Right cardiac atrium (tissue), 5 donors: ENCODE measurements at places on chromosomes 2 and 18. TPM values are rescaled to one million over a fixed set of nuclear protein-coding genes. Genes with fewer than 3 reads are reported as not detected.

The CFC1 gene
- 0.25 TPM for polyA plus RNA-seq

The DNAH6 gene
- polyA plus RNA-seq: 0.07 TPM

DNA sequence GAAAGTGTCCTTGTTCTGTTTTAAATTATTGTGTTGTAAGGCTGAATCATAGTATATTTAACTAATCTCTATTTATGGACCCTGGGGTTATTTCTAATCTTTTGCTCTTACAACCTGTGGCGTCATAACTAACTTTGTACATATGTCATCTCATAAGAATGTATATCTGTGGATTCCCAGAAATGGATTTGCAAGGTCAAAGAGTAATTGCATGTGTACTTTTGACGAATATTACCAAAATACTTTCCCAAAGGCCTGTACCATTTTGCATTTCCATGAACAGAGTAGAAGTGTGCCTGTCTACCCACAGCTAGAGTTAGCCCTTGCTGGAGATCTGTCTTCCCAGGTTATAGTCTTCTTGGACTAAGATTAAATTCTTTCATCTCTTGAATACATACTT is 42.8 kb downstream of the SEMA4F start:
- no peak for DNase-seq

DNA sequence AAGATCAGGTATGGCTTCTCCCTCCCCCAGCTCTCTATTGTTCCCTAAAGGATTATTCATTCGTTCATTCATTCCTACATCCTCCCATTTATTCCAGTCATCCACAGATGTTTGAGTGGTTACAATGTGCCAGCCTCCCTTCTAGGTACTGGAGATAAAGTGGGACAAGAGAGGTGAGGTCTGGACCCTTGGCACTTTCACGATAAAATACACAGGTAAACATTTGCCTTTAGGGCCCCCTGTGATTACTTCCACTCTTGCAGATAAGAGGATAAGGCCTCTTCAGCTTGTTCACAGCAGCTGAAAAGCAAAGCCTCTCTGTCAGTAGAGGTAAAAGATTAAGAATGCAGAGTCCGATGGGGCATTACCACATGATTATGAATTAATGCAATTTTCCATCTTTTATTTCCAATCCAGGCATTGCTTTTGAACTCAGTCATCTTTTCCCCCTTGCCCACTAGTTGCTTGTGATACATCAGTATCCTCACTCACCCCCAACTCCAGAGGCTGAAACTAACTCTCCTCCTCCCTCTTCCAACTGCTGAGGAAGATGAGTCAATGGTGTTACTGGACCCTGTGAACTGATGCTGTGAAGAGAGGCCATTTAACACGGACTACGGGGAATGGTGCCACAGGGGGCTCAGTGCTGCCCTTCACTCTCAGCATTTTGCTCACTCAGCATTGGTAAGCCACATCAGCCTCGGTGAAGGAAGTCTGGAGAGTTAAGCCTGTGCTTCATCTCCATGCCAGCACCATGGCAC is 1.1 kb upstream of the DPP4 start:
- no peak for DNase-seq

DNA sequence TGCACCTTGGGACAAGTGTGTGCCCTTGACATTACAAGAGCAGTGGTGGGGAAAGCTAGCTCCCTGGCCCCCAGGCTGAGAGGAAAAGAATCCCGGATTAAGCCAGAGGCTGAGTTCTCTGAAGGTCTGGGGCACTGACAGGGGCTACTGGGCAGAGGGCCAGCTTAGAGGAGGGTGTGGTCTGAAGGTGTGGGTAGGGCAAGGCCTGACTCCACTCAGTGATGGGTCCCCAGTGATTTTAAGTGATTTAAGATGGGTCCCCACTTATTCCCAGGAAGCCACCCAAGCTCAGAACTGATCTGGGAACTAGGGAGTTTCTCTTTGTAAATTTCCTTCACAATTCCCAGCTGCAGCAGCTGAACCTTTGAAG is 8.8 kb downstream of the TMEM37 start:
- no peak for DNase-seq

- DNase-seq: no peak
Observed at GRCh38 chr2:85945586-85945985, 56.8 kb upstream of the ST3GAL5 start.

GRCh38 chr2:202201220-202202160 is 36.9 kb downstream of the SUMO1 start:
- no peak for DNase-seq
